Umbilical cord (tissue), 2 donors: ENCODE measurements at places on chromosomes 7 and 10. TPM values are rescaled to one million over a fixed set of nuclear protein-coding genes. Genes with fewer than 3 reads are reported as not detected.
A peak's percentile ranks its signal among the peaks of the same experiment; 100 is the strongest.

GRCh38 chr10:131653140-131653539 is 247.7 kb upstream of the PPP2R2D start:
- DNase-seq, result no peak

GRCh38 chr10:77806511-77807157 is 119.9 kb downstream of the DLG5 start:
- no peak for DNase-seq

DNA sequence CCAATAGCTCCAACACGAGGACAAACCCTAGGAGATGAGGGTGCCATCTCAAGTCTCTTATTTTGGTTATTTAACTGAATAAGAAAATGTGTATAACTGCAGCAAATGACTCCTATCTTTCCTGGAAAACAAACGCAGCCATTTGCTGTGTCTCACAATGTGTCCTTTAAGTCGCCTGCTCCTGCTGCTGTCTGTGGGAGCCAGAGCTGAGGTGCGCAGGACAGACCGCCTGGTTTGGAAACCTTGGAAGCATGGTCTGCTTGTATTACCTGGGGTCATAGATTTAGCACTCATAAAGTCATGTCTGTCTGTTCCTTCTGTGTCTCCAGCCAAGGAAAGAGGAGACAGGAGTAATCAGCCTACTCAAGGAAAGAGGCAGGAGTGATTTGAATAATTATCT is 760.2 kb downstream of the GRID1 start:
- no peak for DNase-seq

- DNase-seq, result peak; percentile 33
These were observed 16.6 kb downstream of the ZNF862 start for GRCh38 chr7:149854611-149855360.

GRCh38 chr7:136883046-136883445 is 14.6 kb downstream of the CHRM2 start:
- DNase-seq, result no peak

DNA sequence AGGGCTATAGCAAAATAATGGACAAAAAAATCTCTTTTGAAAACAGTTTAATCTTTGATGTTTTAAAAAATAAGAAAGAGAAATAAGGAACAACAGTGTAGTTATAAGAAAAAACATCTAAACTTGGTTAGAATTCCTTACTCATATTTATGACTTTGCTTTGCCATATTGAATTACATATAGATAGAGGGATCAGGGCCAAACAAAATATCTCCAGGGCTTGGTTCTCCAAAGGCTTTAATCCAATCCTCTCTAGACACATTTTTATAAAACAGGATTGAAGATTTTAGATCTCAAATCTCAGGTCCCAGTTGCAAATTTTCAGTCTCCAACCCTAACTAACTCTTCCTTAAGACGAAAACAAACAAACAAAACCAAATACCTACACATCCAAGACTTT is 72.6 kb upstream of the RHOBTB1 start:
- DNase-seq, result no peak

GRCh38 chr10:130392031-130392430 is 255.8 kb downstream of the GLRX3 start:
- DNase-seq, result no peak

DNA sequence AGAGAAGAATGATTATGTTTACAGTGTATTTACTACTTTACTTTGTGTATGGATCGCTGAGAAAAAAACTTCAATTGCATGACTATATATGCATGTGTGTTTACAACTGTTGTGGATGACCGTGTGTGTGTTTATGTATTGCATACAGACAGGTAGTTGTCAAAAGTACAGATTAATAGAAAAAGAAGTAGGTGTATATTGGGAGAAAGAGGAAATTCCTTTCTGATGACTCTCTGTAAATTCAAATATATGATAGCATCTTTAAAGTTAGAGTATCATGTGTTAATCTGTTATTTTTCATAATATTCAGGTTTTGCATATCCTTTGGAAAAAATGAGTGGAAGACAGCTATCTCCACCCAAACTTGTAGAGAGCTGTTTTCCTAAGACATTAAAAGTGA is 160.4 kb upstream of the AGR3 start:
- DNase-seq, result no peak

DNA sequence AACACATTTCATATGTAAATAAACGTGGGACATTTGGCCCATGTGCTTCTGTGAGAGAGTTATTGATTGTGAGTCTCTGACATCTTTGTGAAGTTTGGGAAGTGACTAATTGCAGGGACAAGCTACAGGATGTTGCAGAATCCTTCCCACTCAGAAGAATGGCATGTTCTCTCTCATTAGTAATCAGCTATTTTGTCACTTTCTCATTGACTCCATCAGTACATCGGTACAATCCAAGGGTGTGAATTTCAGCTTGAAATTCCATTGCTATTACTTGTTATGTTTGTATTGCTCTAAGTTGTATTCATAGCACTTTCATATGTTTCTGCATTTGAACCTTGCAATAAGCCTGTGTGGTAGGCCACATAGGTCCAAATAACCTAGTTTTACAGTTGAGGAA is 100.0 kb upstream of the KCNMA1 start:
- DNase-seq, result no peak

- no peak for DNase-seq
These were observed 7.7 kb downstream of the UNC5B start for GRCh38 chr10:71219918-71220688.

DNA sequence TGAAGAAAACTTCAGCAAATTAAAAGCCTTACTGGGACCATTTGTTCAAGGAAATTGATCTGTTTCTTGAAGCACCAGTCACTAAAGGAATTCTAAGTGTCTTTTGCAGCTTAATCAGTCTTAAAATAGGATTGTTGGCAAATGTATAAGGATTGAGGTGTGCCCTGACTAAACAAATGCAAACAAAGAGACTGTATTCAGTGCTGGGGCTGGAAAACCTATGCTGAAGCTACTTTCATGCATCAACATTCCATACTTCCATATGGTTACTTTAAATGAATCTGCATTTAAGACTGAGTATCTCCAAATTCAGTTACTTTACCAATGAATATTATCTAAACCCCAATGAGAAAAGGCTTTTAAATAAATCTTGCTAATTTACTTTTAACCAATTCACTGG is 183.3 kb downstream of the ELAPOR2 start:
- DNase-seq, result no peak

- DNase-seq, result peak; percentile 16
These were observed 692.5 kb downstream of the INHBA start for GRCh38 chr7:41010418-41010817.

- DNase-seq, result no peak
These were observed 13.6 kb upstream of the BPGM start for GRCh38 chr7:134632937-134633540.

JMJD1C gene
- 80.7 TPM for total RNA-seq

H2BK1 gene
- total RNA-seq, result not detected

CCDC136 gene
- 6.0 TPM for total RNA-seq
